NCI-H1436 treated with DMSO at 0.1 percent for 48 hours (cell line): ENCODE measurements at places on chromosomes 6 and 20.

- no peak for DNase-seq
Observed at GRCh38 chr6:89254569-89254968, 37.4 kb upstream of the GABRR1 start.

GRCh38 chr6:38567436-38567835, 72.3 kb downstream of the BTBD9 start:
- DNase-seq: peak; percentile 24

DNA sequence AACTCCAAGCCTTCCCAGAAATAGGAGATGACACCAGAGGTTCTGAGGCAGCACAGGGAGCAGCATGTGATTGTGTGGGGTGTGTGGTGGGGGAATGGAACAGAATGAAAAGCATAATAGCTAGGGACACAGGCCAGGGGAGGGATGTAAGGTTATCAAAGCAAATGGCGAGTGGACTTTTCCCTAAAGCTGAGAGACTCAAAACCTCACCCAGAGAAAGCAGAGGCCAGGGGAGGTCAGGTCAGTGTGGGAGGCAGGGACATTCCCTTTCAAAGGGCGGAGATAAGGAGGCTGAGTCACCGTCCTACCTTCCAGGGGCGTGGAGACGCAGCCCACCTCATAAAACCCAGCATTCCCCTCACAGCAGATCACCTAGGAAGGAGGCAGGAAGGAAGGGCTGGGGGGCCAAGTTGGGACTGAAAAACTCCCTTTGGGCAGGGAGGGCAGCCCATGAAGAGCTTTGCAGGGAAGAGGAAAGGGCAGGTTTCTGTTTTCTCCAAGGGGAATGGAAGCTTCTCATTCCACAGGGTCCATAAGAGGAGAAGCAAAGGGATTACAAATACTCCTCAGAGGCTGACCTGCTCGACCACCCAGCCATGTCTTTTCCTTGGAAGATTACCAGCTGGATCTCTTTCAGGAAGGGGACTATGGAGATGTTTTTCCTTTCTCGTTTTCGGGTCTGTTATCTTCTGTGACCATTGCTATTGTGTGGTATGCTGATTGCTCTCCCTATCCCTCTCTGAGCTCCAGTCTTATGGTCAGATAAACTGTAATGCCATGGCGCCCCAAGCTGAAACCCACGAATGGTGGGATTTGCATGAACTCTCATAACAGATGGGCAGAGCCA, 9.6 kb upstream of the LY6G5C start:
- no peak for DNase-seq

DNA sequence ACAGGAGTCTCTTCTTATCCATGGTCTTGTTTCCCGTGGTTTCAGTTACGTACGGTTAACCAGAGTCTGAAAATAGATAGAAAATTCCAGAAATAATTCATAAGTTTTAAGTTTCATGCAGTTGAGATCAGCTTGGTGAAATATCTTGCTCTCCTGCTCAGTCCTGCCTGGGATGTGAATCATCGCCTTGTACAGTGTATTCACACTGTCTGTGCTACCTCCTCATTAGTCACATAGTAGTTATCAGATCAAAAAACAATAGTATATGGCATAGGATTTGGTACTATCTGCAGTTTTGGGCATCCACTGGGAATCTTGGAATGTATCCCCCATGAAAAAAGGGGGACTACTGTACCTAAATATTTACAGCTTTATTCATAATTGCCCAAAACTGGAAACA, 22.7 kb upstream of the MOCS1 start:
- no peak for DNase-seq

DNA sequence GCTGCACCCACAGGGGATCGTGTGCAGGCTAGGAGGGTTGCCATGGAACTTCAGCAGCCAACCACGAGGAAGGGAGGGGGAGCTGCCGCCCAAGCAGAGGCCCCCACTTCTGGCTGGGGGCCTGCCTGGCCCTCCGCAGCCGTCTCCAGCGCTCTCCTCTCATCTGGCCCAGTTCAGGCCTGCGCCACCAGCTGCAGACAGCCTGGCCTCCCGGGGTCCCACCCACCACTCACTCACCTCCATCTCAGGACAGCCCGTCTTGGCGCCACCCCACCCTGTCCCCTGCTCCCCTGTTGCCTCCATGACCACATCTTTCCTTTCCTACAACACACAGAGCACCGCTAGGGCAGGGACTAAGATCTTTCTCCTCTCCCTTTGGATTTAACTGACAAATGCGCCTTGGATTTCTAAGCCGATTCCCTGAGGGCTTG, 98.7 kb downstream of the ANKRD60 start:
- DNase-seq: no peak

GRCh38 chr6:30530014-30530413, 26.3 kb downstream of the GNL1 start:
- no peak for DNase-seq

DNA sequence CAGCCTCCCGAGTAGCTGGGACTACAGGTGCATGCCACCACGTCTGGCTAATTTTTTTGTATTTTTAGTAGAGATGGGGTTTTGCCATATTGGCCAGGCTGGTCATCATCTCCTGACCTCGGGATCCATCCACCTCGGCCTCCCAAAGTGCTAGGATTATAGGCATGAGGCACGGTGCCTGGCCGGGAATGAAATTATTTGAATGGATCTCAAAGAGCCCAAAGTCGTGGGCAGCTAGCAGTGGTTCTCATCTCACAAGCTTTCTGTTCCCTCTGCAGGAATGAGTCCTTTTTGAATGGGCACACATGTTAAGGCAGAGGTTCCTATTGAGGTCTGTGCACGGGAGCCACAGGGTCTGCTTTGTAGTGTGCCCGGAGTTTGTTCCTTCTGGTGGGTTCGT, 34.9 kb downstream of the PPP1R3G start:
- no peak for DNase-seq

GRCh38 chr6:12878741-12879140, 162.2 kb downstream of the PHACTR1 start:
- DNase-seq: no peak

GRCh38 chr6:139472351-139473015, 98.0 kb upstream of the CITED2 start:
- no peak for DNase-seq

- DNase-seq: no peak
Observed at GRCh38 chr20:59662161-59662560, 57.8 kb downstream of the PHACTR3 start.

DNA sequence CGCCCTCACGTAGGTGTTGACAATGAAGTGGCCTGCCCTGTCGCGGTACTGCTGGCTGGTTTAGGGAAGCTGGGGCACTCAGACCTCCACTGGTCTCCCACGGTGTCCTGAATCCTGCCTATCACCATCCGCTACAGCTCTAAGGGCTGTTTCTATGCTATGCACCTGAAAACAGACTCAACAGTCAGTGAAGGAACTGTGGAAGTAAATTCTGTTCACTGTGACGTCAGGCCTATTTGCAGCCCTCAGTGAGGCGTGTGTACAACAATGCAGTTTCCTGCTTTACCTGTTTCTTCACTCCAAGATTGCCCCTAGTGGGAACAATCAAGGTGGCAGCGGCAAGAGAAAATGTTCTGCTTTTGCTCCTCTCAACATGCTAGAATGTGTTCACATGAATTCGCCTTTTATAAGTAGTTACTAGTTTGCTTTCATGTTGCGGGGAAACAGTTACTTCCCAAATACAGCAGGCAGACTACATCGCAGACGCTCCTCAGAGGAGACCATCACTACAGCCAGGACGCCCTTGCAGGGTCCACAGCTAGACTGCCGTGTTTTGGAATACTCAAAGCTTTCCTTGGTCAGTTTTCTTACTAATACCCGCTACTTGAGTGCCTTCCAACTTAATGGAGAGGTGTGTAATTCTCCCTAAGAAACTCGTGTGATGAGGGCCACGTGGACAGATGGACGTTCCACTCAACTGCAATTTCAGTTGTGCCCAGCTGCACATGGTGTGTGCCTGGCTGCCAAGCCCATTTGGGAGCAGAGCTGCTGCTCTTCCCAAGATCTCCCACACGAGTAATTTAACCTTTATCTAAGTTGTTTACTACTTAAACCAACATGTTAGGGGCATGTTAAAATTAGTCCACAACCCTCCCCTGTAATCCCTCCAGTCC, 25.4 kb downstream of the DIDO1 start:
- no peak for DNase-seq

- DNase-seq: no peak
Observed at GRCh38 chr20:43349841-43350240, 107.9 kb upstream of the SRSF6 start.

GRCh38 chr6:8000188-8000596, 64.0 kb downstream of the BLOC1S5 start:
- no peak for DNase-seq

DNA sequence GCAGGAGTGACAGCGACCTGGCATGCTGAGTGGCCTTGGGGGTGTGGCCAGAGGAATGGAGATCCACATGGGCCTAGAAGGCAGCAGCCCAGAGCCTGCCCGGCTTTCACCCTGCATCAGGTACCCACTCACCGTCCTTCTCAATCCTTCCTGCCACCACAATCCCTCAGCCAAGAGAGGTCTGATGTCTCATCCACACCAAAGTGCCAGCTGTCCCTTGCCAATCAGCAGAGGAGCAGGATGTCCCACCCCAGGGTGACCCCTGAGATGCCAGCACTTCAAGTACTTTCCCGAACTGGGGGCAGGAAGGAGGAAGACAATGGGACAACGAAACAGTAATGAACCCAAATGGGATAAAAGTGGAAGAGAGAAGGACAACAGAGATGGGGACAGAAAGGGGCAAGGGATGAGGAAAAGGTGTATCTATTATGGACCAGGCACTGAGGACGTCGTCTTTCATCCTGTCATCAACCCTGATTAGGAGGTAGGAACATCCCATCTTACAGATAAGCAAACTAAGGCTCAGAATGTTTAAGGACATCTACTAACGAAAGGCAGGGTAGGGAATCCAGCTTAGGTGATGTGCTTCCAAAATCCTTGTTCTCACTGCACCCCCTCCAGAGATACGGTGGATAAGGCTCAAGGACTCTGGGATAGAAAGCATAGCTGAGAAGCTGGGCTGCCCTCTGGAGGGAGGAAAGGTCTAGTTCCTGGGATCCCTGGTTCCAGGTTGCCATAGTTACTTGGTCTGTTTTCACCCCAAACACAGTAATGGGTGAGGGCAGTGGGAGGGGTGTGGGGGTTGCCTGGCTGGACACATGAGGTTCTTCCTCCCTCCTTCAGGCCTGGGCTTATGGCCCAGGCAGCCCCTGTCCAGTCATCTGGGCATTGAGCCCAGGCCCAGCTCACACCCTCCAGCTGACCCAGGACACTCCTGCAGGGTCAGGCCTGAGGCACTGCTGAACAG, 4.5 kb upstream of the TNXB start:
- DNase-seq: no peak

GRCh38 chr6:21258665-21259064, 334.9 kb upstream of the SOX4 start:
- DNase-seq: no peak

- no peak for DNase-seq
Observed at GRCh38 chr6:125050663-125051318, 88.6 kb downstream of the RNF217 start.

DNA sequence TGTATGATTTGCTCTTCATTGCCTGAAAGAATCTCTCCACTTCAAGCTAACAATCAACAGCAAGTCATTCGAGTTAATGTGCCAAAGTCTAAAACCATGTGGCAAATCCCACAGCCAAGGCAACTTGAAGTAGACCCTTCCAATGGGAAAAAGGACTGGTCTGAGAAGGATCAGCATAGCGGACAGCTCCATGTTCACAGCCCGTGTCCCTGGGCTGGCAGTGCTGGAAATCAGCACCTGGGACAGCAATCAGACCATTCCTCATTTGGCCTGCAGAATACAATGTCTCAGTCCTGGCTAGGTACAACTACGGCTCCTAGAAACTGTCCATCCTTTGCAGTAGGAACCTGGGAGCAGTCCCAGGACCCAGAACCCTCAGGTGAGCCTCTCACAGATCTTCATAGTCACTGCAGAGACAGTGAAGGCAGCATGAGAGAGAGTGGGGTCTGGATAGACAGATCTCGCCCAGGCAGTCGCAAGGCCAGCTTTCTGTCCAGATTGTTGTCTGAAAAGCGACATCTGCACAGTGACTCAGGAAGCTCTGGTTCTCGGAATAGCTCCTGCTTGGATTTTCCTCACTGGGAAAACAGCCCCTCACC, 1.1 kb downstream of the GJA10 start:
- DNase-seq: no peak

DNA sequence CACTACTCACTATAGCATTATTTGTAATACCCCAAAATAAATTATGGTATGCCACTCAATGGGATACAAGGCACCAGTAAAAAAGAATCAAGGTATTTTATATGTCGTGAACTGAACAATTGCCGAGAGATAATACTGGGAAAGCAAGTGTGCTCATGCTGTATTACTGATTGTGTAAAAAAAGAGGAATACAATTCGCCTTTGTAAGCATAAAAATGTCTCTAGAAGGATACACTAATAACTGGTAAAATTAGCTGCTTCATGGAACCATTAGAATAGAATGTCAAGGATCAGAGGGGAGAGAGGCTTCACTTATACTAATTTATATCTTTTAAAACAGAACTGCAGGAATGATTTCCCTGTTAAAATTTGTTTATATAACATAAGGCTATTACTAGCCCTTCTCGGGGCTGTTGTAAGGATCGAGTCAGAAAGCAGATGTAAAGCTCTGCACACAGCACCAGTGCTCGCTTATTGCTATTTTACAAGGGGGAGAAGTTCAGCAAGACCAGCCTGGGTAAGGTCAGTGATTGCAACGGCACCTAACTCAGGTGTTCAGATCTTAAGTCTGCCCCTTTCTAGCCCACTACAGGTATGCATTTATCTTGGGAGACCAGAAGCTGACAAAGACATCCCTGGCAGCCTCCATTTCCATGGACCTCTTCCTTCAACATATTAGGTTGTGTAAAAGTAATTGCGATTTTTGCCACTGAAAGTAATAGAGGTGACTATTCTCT, 61.6 kb downstream of the MYH7B start:
- no peak for DNase-seq

DNA sequence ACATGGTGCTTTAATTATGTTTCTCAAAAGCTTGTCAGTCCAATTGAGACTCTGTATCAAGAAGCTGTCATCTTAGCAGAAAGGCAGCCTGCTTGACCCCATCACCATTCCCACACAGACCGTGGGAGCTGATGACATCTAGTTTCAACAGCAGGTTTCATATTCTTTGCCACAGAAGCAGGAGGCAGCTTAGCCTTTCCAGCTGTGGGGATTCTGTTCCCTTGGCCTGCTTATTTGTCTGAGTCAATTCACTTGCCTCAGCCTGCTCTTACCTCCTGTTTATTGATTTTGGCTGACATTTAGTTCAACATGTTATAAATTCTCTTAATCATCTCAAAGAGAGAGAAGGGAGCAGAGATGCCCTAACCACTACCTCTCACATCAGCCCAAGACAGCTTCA, 527.7 kb downstream of the ADGRB3 start:
- no peak for DNase-seq
